M059J (cell line): ENCODE measurements at places on chromosomes 2 and 18.

DNA sequence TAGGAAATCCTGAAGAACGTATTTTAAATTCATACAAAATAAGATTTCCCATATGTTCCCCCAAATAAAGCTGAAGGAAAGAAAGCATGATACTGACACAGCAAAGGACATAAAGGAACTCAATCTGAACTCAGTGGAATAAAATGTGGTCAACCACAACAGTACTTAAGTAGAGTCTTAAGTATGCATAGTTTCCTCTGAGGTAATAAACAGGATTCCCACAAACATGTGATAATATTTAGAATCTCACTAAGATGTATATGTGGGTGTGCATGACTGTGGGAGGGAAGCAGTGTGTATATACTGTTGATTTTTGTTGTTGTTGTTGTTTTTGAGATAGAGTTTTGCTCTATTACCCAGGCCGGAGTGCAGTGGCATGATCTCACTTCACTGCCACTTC lies 69.3 kb downstream of the NOL10 start:
- peak; percentile 76 for DNase-seq

GRCh38 chr2:69177063-69177771 lies 164.2 kb downstream of the ANTXR1 start:
- DNase-seq, result peak; percentile 90

GRCh38 chr2:100632759-100633158 lies 70.0 kb downstream of the PDCL3 start:
- DNase-seq, result no peak

- no peak for DNase-seq
Observed at GRCh38 chr2:94958245-94958644, 67.3 kb upstream of the MAL start.

DNA sequence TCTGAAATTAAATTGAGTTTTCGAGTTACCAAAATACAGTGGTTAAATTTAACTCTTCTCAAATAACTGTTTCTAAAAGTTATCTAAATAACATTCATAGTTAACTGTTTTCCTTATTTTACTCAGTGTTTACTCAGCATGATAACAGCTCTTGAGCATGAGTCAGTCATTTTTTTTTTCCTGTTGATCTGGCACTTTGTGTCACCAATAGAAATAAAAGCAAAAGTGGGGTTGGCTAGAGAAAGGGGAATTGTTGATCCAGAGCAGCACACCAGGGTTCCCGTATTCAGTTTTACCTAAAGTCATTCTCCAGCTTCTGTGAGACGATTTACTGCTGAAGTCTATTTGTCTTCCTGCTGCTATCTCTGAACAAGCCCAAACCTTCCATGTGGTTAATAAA lies 851.6 kb downstream of the DCC start:
- DNase-seq, result no peak

DNA sequence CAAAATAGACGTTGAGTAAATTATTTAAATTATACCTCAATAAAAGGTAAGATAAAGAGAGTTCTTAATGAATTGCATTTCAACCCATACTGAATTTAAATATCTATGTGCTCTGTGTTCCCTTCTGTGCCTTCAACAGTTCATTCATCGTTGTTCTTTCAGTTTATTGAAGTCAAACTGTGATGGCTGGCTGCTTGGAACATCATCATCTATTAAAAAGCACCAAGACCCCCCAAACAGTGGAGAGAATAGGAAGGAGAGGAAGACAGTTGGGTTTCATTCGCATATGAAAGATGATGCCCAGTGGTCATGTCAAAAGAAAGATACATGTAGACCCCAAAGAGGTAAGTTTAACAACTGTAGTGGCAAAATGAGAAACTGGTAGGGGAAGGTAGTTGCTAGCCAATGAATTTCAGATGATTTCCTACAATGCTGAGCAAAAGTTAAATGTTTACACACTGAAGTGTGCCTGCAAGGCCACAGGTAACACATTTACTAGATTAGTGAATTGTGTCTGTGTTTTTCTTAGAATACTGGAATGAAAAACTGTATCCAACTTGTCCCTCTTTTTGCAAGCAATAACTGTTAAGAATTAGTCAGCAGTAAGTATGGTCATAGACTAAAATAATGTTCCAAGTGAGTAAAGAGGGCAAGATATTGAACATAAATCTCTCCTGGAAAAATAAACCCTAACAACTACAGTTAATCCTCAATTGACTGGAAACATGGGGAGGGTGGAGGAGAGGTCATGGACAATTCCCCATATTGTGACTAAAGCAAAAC lies 331.3 kb downstream of the KIAA1328 start:
- no peak for DNase-seq

DNA sequence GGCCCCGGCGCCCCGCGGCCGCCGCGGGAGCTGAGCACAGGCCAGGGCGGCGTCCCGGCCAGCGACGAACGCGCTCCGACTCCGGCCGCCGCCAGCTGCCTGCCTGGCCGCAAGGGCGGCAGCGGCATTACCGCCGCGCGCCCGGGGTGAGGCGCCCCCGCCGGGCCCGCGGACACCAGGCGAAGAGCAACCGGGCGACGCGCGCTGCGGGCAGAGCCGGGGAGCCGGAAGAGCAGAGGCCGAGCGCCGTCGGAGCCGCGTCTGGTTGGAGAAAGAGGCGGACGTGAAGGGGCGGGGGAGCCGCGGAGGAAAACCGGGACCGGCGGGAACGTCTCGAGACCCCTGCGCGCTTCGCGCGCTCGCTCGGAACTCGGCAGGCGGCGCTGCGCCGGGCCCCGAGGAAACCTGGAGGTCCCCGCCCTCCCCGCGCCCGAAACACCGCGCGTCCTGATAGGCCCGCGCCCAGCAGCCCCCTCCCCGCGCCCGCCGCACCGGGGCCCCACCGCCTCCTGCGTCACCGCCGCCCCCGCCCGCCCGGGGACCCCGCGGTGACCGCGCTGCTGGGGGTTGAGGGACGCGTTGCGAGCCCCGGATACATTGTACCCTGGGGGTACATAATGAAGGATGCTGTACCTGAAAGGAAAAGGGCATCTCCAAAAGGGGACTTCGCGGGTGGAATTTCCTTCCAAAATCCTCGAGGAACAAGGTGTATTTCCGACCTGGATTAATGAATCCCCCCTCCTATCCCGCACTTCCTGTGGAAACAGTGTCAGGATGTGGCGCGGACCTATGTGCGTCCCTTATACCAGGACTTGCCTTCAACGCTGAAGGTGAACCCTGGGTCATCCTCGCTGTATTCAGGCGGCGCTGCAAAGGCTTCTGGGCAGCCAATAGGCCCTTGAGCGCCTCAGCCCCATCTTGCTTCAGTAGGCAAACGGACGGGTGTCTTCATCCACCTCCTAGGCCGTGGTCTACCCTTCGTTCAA lies 1.0 kb upstream of the B4GALT6 start:
- DNase-seq, result peak; percentile 63

GRCh38 chr2:46827274-46828134 lies 88.1 kb downstream of the MCFD2 start:
- peak; percentile 89 for DNase-seq

DNA sequence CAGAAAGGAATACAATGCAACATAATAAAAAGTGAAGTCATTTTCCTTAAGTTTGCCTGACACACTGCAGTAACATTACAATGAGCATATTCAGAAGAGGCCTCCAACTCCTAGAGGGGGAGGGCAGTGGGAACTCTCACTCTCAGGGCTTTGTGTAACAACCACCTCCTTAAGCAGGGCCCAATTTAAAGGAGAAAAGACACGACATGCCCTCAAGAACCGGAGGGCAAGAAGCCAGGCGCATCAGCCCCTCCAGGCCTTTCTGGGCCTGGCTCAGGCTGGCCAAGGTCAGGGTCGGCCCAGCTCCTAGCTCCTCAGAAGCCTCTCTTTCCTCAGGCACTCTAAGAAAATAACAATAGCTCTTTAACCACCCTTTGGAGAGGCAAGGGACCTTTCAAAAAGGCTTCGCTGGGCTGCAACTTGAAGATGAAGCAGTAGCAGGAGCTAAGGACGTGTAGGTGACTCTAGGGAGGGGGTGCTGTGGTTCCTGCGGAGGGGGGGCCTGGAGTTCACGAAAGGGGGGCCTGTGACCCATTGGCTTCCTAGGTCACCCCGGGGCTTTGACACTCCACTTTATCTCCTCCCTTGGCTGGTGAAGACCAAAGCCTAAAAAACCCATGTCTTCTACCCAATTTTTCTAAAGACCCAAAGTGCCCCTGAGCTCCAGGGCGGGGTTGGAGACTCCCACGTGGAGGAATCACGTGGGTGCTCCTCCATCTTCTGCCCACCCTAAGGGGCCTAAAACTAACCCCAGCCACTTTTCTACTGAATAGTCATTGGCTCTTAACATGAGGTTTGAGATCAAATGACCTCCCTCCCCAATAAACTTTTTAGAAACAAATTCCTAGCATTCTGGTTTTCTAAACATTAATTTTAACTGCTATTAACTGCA lies 13.3 kb downstream of the SERTAD2 start:
- DNase-seq, result peak; percentile 27

DNA sequence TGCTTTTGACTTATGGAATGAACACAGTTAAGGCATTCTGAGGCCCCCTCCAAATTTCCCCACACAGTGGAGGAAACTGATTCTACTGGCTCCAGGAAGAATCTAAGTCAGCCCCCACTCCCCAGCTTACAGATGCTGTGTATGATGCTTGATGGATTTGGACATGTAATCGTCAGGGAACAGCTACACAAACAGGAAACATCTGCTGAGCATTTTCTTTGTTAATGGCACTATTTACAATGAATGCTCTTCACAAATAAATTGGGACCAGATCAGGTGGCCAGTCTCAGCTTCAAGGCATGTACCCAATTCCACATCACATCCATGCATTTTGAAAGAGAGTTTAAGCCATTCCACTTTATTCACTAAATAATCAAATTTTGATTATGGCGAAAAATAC lies 562.3 kb downstream of the SOX11 start:
- no peak for DNase-seq

DNA sequence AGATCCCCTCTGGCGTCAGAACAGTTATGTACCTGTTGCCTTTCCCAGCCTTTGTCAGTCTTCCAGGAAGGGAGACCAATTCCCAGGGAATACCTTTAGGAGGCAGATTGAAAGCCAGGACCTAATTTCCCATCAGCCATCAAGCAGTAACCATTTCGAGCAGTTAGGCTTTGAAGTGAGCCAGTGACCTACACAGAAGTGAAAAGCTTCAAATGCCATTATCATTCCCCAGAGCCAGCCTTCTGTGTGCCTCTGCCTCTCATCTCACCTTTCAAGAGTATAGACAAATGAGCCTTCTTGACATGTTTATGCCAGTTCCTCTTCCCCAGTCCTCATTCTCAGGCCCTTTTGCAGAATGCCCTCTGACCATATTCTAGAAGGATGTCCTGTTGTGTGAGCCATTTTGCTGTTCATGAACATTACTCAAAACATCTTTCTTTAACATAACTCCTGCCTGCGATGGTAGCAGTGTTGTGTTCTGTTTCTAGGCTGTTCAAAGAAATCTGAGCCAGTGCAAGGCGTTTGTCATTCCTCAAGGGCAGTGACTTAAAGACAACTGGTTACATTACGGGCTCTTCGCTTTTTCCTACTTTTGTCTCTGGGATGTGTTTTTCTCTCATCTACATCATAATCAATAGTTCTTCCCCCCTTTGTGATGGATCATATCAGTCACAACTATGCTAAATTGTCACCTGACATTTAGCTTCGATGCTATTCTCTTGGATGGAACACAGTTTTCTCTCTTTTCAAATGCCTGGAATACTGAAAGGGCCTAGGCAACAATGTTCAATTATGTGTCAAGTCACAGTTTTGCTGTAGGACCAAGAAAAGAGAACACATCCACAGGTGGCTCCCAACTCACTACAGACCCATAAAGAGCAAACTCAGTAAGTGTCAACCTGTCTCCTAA lies 138.6 kb downstream of the ALK start:
- no peak for DNase-seq

DNA sequence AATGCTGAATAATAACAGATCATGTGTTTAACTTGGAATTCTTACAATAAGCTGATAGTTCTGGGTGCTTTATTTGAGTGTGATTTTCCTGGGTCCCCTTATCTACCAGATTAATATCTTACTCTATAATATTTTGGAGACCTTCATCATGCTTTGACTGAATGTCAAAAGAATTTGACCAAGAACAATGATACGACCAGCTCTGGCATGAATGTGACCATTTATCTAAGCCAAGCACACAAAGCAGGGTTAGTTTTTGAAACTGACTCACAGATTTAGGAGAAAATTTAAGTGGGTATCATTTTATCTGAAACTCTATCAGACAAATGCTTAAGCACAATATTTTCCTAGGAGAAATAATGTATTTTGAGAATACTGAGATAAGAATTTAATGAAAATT lies 677.0 kb downstream of the NYAP2 start:
- DNase-seq, result peak; percentile 11

GRCh38 chr2:15734674-15735483 lies 143.2 kb downstream of the DDX1 start:
- no peak for DNase-seq

DNA sequence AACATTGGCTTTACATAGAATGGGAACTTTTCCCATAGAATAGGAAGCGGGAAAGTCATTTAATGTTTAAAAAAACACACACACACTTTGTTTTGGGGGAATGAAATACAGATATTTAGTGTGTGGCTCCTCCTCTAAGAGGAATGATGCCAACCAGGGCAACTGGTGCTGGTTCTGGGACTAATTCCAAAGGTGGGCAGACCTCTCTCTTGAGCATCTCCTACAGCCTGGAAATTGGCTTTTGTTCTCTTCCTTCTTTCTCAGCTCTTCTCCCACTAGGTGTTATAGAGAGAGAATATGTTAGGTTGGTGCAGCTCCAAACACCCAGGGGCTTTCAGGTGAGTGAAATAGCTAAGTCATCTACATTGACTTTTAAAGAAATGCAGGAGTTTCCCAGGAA lies 190.1 kb downstream of the RAD51AP2 start:
- no peak for DNase-seq

- peak; percentile 7 for DNase-seq
Observed at GRCh38 chr18:74861154-74861553, 263.5 kb downstream of the ZNF407 start.

DNA sequence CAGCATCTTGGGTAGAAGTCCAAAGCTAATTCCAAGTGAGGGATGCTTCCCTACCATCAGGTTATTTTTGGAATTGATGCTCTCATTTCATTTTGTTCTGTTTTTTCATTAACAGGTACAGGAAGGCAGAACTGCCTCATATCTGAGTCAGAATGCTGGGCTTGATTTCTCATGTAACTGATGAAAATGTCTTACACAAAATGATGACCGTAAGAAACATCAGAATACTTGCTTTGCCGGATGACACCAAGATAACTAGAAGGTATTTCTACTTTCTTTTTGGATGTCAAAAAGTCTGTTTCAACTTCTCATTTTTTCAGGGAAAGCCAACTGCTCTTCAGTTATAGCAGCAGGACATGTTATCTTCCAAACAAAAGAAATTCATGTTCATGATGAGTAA lies 62.6 kb downstream of the ETAA1 start:
- no peak for DNase-seq

- DNase-seq, result no peak
Observed at GRCh38 chr2:21310493-21310892, 186.7 kb downstream of the TDRD15 start.

GRCh38 chr2:190123956-190124355 lies 61.4 kb upstream of the MSTN start:
- DNase-seq, result peak; percentile 19

- DNase-seq, result no peak
Observed at GRCh38 chr2:9593925-9594324, 36.9 kb downstream of the YWHAQ start.
